ENCODE measurements at places on chromosomes 6 and 20. TPM values are rescaled to one million over a fixed set of nuclear protein-coding genes. Genes with fewer than 3 reads are reported as not detected.

- DNase-seq = no peak
Observed at GRCh38 chr20:33169176-33169794, 1.3 kb downstream of the BPIFA2 start.

GRCh38 chr20:47358672-47359529 lies 2.4 kb upstream of the ZMYND8 start:
- DNase-seq = peak; percentile 81

DNA sequence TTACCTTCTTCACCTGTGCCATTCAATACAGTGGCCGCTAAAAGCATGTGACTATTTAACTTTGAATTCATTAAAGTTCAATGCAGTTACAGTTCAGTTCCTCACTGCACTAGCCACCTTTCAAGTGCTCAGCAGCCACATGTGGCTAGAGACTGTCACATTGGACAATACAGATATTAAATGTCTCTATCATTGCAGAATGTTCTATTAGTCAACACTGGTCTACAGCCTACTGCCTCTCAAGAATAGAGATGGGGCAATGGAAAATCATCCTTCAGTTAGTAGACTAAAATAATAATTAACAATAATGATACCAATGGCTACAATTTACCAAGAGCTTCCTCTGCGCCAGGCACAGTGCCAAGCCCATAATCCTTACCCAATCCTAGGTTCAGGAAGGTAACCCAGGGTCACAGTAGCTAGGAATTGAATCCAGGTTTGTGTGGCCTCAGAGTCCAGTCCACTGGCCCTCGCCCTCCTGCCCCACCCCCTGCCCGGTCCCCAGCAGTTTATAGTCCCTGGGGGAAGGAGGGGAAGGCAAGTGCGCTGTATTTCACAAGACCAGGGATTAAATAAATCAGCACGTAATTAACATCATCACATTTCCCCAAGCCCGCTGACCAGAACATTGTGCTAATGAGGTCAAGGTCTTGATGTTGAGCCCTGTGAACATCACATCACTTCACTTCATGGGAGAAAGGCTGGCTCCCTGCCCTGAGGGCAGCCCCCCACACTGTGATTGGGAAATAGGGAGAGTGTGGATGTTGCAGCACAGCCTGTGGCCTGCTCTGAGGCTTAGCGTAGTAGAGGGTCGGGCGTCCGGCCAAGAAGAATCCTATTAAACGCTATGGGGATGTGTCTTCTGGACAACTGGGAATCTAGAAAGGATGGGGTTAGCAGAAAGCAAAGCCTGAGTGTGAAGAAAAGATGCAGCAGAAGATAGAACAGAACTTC lies 147.2 kb downstream of the VEGFA start:
- DNase-seq = no peak

The GLO1 gene
- total RNA-seq = 134 TPM

The TREML4 gene
- total RNA-seq = not detected

The SAPCD1 gene
- total RNA-seq = 0.33 TPM

The TNF gene
- not detected for total RNA-seq

The CALHM6 gene
- total RNA-seq = 0.66 TPM

Data from mammary epithelial cell (primary cell).